ENCODE measurements at places on chromosomes 6 and 20. TPM values are rescaled to one million over a fixed set of nuclear protein-coding genes. Genes with fewer than 3 reads are reported as not detected.
A peak's percentile ranks its signal among the peaks of the same experiment; 100 is the strongest.

- no peak overlapping the region for H3K27ac ChIP-seq
- no peak overlapping the region for H3K4me3 ChIP-seq
- no peaks in the 10 kb centered on the region for H3K4me1 ChIP-seq
- no peak for DNase-seq
- H3K36me3 ChIP-seq, result no peaks in the 10 kb centered on the region
These were observed 156.9 kb downstream of the BMP7 start for GRCh38 chr20:57109571-57109953.

DNA sequence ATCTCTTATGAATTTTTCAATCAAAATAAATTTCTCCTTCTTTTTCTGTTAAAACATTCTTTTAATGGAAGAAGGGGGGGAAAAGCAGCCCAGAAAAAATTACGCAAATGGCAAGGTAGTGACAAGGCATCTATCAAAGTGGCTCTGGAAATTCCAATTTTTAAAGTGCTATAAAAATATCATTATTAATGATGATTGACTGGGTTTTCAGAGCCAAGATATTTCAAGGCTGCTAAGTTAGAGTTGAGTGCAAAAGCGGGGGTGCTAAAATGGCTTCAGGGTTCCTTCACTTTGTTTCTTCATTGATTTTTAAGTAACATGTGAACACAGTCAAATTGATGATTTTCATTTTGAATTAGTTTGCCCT lies 171.6 kb upstream of the CITED2 start:
- no peak for DNase-seq
- no peak overlapping the region for H3K27ac ChIP-seq
- no peaks in the 10 kb centered on the region for H3K27me3 ChIP-seq

DNA sequence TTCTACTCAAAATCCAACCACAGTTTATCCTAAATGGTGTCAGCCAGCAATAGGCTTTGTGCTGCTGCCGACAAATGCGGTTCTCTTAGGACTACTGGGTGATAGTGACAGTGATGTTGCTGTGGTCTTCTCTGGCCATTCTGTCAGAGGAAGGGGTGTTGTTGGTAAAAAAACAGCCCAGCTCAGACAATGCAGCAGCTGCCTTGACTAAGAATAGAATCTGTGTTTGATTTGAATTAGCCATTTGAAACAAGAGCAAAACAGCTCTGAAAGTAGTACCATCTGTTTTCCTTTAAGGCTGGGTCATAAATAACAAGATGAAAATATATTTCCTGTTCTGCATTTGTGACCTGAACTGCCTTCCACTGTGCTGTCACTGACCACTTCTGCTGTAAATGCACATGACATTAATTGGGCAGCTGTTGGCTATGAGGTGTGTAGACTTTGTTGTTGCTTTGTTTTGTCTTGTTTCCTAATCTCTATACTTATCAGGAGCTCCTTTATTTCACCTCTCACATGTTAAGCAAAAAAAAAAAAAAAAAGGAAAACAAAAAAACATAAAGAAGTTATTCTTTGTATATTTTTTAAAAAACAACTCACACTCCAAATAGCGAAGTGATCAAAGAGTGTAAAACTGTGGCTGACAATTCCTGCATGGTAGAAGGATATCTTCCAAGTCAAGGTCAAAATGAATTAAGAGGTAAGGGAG lies 497.8 kb upstream of the ARID1B start:
- H3K27ac ChIP-seq, result no peak overlapping the region
- no peak for DNase-seq
- no peaks in the 10 kb centered on the region for H3K4me1 ChIP-seq
- H3K27me3 ChIP-seq, result no peaks in the 10 kb centered on the region

- H3K4me3 ChIP-seq, result no peak overlapping the region
- DNase-seq, result no peak
- no peaks in the 10 kb centered on the region for H3K36me3 ChIP-seq
These were observed 28.3 kb downstream of the PARD6B start for GRCh38 chr20:50759678-50760077.

DNA sequence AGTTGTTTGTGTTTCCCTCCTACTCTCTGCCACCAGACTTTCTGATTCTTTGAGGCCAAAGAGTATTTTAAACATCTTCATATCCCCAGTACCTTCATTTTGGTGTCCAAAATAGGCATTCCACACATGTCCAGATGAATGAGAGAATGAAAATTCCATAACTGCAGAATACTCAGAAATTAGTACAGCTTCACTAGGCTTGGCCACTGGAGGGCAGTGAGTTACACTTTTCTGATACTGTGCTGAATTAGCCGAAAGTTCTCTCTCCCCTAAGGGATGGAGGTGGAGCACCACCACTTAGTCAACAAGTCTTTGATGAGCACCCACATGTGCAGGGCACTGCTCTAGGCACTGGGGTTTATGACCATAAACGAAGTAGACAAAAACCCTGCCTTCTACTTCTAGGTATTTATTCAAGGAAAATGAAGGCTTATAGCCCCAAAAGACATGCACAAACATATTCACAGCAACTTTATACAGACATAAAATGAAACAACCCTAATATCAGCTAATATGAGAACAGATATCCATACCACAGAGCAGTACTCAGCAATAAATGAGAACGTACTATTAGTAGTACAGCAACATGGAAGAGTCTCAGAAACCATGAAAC lies 46.1 kb upstream of the TMEM217 start:
- H3K27me3 ChIP-seq, result no peaks in the 10 kb centered on the region
- peaks cover 41% of the 10 kb centered on the region for H3K36me3 ChIP-seq
- peak; percentile 52 for DNase-seq
- no peaks in the 10 kb centered on the region for H3K4me1 ChIP-seq
- H3K27ac ChIP-seq, result no peak overlapping the region

GRCh38 chr6:20408851-20409250 lies 7.2 kb downstream of the E2F3 start:
- H3K4me1 ChIP-seq, result peaks cover 77% of the 10 kb centered on the region
- peak overlapping the region; percentile 44 for H3K27ac ChIP-seq
- H3K4me3 ChIP-seq, result peak overlapping the region; percentile 76
- peak; percentile 27 for DNase-seq
- no peaks in the 10 kb centered on the region for H3K27me3 ChIP-seq

TRIM31 gene
- 0.18 TPM for polyA plus RNA-seq

DPPA5 gene
- not detected for polyA plus RNA-seq

DNA sequence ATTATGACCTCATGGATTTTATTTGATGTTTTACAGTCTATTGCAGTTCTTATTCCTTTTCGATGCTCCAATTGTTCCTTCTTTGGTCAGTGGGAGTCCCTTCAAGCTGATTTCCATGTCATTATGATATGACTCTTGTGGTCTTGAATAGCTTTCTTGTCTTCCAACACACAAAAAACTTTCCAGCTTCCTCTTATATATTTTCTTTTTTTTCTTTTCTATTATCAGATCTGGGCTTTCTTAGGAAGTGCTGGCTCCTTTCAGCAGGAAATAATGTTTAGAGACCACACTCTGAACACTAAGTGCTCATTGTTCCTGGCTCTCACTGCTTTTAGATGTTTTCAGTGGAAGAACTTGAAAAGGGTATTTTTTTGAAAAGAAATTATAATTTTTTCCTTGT lies 3.1 kb upstream of the SLC17A1 start:
- H3K4me1 ChIP-seq, result no peaks in the 10 kb centered on the region
- H3K36me3 ChIP-seq, result no peaks in the 10 kb centered on the region
- no peak for DNase-seq
- H3K27ac ChIP-seq, result no peak overlapping the region
- H3K27me3 ChIP-seq, result peaks cover 18% of the 10 kb centered on the region

DNA sequence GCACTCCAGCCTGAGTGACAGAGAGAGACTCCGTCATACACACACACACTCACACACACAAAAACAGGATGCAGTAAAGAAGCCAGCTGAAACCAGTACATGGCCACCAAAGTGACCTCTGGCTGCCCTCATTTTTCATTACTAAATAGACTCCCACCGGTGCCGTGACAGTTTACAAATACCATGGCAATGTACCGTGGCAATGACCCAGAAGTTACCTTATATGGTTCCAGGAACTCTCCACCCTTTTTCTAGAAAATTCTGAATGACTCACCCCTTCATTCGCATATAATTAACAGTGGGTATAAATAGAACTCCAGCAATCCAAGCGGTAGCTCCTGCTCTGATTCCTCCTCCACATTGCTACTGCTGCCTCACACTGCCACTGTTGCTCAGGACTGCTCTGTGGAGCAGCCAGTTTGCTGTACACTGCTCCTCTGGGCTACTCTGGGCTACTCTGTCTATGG lies 57.7 kb downstream of the SNX5 start:
- peaks cover 8% of the 10 kb centered on the region for H3K27me3 ChIP-seq
- no peaks in the 10 kb centered on the region for H3K36me3 ChIP-seq
- H3K4me1 ChIP-seq, result no peaks in the 10 kb centered on the region
- no peak overlapping the region for H3K27ac ChIP-seq

- no peaks in the 10 kb centered on the region for H3K4me1 ChIP-seq
- no peak overlapping the region for H3K4me3 ChIP-seq
- no peaks in the 10 kb centered on the region for H3K27me3 ChIP-seq
These were observed 34.2 kb downstream of the KATNA1 start for GRCh38 chr6:149614337-149614736.

- no peaks in the 10 kb centered on the region for H3K36me3 ChIP-seq
- no peak for DNase-seq
- H3K27me3 ChIP-seq, result no peaks in the 10 kb centered on the region
- no peaks in the 10 kb centered on the region for H3K4me1 ChIP-seq
- no peak overlapping the region for H3K27ac ChIP-seq
These were observed 223.7 kb downstream of the DLL1 start for GRCh38 chr6:170067181-170067641.

GRCh38 chr20:18662279-18663040 lies 74.6 kb downstream of the DTD1 start:
- H3K27me3 ChIP-seq, result no peaks in the 10 kb centered on the region
- H3K4me1 ChIP-seq, result no peaks in the 10 kb centered on the region
- no peak for DNase-seq
- H3K4me3 ChIP-seq, result no peak overlapping the region
- no peak overlapping the region for H3K27ac ChIP-seq

DNA sequence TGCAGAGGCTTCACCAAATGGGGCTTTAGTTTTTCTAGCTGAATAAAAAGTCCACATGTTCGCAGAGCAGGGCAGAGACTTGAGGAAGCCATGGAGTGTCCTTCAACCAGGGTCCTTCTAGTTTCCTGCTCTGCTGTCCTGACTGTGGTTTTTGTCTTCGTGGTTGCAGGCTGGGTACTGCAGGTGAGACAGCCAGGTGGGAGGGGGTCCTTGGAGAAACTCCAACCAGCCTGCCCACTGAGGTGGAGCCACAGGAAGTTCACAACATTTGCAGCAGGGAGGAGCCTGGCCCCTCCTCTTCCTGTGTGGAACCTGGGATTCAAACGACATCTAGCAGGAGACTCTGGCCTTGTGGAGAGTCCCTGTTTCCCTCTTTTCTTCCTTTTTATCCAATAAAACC lies 68.8 kb upstream of the MYLIP start:
- H3K27ac ChIP-seq, result no peak overlapping the region
- no peak for DNase-seq
- no peaks in the 10 kb centered on the region for H3K36me3 ChIP-seq
- no peak overlapping the region for H3K4me3 ChIP-seq
- H3K4me1 ChIP-seq, result no peaks in the 10 kb centered on the region

GRCh38 chr6:151239603-151240035 lies at the start of gene AKAP12:
Gene AKAP12 (plus strand): TSS chr6:151239967. CDS start chr6:151240563, 596 bp downstream.
- DNase-seq, result no peak
- H3K4me1 ChIP-seq, result peaks cover 14% of the 10 kb centered on the region
- H3K27me3 ChIP-seq, result peaks cover 20% of the 10 kb centered on the region
- H3K36me3 ChIP-seq, result no peaks in the 10 kb centered on the region
- no peak within 1 kb of the TSS for H3K4me3 ChIP-seq

ADGRF1 gene
- not detected for polyA plus RNA-seq

- H3K27ac ChIP-seq, result no peak overlapping the region
- peaks cover 23% of the 10 kb centered on the region for H3K27me3 ChIP-seq
- no peak for DNase-seq
- H3K36me3 ChIP-seq, result no peaks in the 10 kb centered on the region
- H3K4me3 ChIP-seq, result no peak overlapping the region
These were observed 70.9 kb upstream of the NHSL1 start for GRCh38 chr6:138569970-138570724.

DNA sequence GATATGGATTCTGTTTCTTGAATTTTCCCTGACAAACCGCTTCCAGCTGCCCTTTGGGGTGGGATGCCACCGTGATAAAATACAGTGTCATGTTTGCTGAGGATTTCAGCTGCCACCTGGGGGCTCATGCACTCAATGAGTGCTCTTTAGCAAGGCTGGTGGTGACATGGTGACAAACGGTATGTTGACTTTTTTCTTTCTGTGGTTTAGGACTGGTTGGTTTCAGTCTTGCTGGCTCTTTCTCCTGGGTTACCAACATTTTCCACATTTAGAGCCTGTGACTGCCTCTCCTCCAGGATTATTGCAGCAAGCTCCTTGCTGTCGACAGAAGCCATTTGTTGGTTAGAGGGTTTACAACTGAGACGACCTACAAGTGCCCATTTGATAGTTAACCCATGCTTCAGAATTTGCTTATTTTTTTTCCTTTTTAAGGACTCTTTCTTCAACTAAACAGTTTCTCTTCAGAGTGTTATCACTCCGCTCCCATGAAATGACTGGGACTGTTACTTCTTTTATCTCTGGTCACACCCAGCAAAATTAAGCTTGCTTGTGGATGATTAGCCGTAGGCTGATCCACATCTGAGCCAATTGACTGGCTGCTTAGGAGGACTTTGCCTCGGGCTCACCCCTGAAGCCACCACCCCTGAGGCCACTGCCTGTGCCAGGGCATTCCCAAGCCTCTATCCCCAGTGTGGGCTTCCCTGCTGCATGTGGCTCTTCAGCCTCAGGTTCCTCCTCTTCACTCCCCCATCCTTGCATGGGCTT lies 48.4 kb upstream of the CDYL start:
- no peak overlapping the region for H3K27ac ChIP-seq
- no peaks in the 10 kb centered on the region for H3K4me1 ChIP-seq
- no peak overlapping the region for H3K4me3 ChIP-seq
- no peak for DNase-seq
- H3K36me3 ChIP-seq, result no peaks in the 10 kb centered on the region

- no peak overlapping the region for H3K27ac ChIP-seq
- no peak overlapping the region for H3K4me3 ChIP-seq
- no peaks in the 10 kb centered on the region for H3K36me3 ChIP-seq
- no peaks in the 10 kb centered on the region for H3K27me3 ChIP-seq
- no peak for DNase-seq
These were observed 98.3 kb downstream of the SASH1 start for GRCh38 chr6:148440877-148441453.

CTSA gene
- polyA plus RNA-seq, result 148 TPM

CFAP206 gene
- polyA plus RNA-seq, result not detected

DNA sequence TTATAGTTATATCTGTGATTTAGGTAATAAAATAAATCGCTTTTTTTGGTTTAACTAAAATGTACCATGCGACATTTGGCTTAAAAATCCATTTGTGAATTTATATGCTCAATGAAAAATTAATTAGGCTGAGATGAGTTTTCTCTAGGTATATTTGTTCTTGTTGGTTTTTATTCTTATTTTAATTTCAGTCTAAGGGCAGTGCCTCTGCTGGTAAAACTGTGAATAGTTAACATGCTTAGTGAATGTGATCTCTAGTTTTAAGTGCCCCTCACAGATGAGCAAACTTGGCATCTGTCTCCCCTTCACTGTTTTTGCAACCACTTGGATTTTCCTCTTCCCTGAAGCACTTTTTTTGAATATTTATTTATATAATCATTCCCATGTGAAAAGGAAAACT lies 822.7 kb downstream of the GRIK2 start:
- no peaks in the 10 kb centered on the region for H3K36me3 ChIP-seq
- no peak overlapping the region for H3K4me3 ChIP-seq
- no peak overlapping the region for H3K27ac ChIP-seq
- H3K27me3 ChIP-seq, result no peaks in the 10 kb centered on the region
- DNase-seq, result no peak

- H3K4me1 ChIP-seq, result no peaks in the 10 kb centered on the region
- no peaks in the 10 kb centered on the region for H3K36me3 ChIP-seq
- H3K27ac ChIP-seq, result no peak overlapping the region
- H3K27me3 ChIP-seq, result no peaks in the 10 kb centered on the region
- DNase-seq, result no peak
These were observed 419.1 kb downstream of the CDC5L start for GRCh38 chr6:44806656-44807055.
